ENCODE measurements at places on chromosomes 3 and 15.

DNA sequence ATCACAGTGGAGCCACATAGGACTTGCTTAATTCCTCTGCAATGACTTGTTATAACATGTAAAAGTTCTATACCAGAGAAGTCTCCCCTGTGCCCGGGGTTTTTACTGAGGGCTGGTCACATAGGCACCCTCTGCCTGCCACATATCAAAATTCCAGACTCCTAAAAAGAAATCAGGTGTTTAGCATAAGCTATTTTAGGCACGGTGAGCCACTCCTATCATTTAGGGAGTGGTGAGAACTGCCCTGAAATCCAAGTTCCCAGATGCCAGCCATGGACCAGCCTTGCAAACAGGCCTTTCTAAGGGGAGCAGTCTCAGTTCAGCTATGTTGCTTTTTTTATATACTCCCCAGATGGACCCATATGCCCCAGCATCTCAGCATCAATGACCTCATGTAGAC is 130.3 kb downstream of the THSD4 start:
- no peak for DNase-seq

- DNase-seq = no peak
Observed at GRCh38 chr3:151226088-151226563, 23.1 kb upstream of the GPR171 start.

DNA sequence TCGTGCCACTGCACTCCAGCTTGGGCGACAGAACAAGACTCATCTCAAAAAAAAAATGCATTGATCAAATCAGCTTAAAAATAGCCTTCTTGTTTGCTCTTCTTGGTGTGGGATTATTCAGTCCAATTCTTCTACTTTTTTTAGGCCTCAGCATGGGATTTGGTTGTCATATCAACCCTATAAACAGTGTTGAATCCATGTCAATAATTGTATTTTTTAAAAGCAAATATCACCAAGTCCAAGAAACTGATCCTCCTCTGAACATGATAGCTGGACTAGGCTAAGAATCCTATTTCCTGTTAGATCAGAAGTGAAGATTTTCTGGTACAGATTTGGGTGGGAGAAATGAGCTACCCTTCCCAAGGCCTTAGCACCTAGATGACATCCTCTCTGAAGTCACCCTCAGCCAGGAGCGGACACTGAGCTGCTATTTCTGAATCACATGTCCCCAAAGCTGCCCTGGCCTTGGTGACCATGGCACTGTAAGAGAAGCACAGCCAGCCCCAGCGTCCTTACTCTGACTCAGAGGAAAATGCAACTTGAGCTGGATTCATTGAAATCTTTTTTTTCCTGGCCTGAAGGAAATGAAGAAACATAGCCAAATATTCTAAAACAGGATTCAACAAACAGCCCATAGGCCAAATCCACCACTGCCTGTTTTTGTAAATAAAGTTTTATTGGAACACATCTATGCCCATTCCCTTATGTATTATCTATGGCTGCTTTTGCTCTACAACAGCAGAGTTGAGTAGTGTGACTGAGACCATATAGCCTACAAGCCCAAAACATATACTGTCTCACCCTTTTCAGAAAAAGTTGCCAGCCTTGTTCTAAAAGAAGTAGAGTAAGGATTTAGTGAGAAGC is 215.9 kb upstream of the CTDSPL start:
- no peak for DNase-seq

DNA sequence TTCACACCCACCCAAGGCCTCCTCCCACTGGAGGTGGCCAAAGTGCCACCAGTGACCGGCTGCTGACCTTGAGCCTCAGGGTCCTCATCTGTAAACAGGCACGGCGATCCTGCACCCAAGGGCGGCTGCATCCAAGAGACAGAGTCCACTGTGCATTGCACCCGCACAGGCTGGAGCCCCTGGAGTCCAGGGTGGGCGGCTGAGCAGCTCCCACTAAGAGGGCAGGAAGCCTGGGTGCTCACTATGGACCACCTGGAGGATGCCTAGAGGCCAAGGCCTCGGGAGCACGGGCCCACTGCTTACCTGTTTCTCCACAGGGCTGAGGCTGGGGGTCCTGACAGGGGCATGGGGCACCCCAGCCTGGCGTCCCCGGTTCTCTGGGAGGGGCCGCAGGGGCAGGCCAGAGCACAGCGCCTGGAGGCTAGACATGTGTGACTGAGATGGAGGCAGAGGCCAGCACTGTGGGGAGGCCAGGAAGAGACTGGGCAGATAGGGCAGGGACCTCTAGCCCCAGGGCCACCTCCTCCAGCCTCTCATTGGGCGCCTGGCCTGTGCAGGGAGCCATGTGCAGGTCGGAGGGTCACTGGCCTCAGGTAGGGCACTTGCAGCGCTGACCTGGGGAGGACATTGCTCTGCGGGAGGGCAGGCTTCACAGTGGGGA is at the start of gene UROC1:
Gene UROC1, minus strand, starts transcription at position 483 of the 661 bp plus-strand sequence. Its CDS starts 54 bp downstream, at position 429.
- DNase-seq = no peak

- DNase-seq = no peak
Observed at GRCh38 chr15:82855286-82856100, 46.1 kb downstream of the WHAMM start.

GRCh38 chr15:73573572-73573971 is 59.6 kb downstream of the NPTN start:
- DNase-seq = no peak

GRCh38 chr3:50583897-50584296 is 14.6 kb downstream of the HEMK1 start:
- no peak for DNase-seq

GRCh38 chr3:14841836-14842235 is 23.1 kb downstream of the FGD5 start:
- no peak for DNase-seq

DNA sequence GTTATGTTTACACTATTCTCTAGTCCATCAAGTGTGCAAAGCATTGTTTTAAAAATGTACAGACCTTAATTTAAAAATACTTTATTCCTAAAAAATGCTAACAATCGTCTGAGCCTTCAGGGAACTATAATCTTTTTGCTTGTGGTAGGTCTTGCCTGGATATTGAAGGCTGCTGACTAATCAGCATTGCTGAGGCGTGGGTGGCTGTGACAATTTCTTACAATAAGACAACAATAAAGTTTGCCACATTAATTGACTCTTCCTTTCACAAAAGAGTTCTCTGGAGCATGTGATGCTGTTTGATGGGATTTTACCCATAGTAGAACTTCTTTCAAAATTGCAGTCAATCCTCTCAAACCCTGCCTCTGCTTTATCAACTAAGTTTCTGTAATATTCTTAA is 384.0 kb upstream of the TGFBR2 start:
- no peak for DNase-seq

- no peak for DNase-seq
Observed at GRCh38 chr3:184874709-184875644, 63.0 kb downstream of the VPS8 start.

DNA sequence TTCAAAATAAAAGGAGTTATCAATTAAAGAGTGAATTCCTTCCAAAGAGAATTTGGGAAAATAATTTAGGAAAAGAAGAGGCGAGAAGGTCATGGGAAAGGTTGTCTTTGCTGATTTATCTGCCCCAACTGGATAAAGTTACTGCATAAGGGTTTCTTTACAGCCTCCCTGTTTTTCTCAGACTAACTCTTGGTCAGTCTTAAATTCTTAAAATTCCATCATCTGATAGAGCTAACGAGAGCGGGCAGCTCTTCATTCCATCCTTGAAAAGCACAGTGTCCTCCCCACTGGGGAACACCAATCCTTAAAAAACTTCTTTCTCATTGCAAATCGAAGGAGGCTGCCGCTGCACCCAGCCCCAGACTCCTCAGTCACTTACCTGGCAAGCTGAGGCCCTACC is 107.2 kb downstream of the PGPEP1L start:
- DNase-seq = no peak

GRCh38 chr3:88032245-88032644 is 26.6 kb downstream of the CGGBP1 start:
- DNase-seq = no peak

- DNase-seq = no peak
Observed at GRCh38 chr3:64368257-64369020, 143.2 kb upstream of the PRICKLE2 start.
